ENCODE measurements at places on chromosomes 11 and 22.

DNA sequence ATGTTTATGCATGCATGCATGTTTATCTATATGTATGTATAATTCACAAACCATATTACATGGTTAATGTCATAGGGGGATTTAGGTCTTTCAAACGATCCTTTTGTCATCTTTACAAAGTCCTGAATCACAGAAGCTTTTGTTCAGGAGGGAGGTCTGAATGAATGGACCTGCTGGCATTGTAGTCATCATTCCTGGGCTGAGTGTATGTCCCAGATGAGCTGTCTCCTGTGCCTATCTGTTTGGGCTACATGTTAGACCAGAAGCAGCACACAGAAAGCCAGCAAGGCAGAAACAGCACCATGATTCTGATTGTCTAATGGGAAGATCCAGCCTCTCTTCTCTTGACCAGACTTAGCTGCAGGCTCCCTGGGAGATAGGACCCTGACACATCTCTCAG, 69.5 kb downstream of the ADM start:
- no peak for DNase-seq

GRCh38 chr11:95360377-95361075, 129.5 kb upstream of the SESN3 start:
- no peak for DNase-seq

DNA sequence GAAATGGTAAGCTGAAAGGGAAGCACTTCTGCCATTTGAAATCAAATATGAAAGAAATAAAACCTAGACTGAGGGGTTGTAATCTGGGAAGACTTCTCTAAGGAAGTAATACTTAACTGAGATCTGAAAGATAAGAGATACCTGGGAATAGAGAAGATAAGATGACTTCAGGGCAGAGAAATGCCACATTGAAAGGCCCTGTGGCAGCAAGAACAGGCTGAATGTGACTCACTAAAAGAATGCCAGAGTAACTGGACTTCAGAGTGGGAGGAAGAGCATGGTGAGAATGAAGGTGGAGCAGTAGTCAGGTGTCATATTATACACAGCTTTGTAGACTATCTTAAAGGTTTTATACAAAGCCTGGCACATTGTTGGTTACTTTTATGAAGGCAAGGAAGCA, 17.6 kb downstream of the CALCA start:
- DNase-seq = no peak

GRCh38 chr11:10197091-10197490, 96.9 kb downstream of the SBF2 start:
- DNase-seq = no peak

DNA sequence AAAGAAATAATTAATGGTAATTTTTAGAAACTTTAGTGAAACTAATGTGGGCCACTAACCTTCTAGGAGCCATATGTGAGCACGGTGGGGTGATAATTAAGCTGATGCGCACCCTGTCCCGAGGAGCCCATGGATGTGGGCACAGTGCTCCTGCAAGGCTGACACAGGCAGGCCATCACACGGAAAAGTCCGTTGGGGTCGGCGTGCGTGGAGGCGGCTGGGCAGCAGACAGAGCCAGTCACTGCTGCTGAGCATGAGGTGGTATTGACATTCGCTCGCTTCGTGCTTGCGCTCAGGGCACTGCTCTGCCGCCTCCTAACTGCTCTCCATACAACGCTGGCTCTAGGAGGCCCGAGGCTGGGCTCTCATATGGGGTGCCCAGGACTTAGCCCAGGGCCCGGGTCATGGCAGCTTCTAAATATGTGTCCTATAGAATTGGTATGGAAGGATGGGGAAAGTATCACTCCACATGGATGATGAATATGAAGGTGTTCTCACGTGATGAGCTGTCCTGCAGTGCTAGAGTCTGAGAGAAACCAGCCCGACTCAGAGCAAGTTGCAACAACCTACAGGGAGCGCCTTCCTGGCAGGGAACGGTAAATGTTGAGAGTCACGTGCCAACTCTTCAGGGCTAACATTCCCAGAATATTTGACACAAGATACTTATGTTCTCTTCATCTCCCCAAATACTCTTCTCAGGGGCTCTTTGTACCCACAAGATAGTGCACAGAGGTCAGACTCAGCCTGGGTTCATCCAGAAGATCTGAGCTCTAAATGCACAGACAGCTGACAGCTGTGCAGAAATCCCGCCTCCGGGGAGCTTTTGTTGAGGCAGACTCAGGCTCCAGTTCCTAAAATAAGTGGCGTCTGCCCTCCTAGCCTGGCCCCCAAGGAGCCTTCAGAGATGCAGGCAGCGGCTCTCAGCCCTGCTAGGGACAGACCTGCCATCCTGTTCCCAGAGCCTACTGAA, 50.6 kb upstream of the ARFGAP3 start:
- DNase-seq = no peak

GRCh38 chr22:21802056-21802455, 65.4 kb downstream of the MAPK1 start:
- no peak for DNase-seq

DNA sequence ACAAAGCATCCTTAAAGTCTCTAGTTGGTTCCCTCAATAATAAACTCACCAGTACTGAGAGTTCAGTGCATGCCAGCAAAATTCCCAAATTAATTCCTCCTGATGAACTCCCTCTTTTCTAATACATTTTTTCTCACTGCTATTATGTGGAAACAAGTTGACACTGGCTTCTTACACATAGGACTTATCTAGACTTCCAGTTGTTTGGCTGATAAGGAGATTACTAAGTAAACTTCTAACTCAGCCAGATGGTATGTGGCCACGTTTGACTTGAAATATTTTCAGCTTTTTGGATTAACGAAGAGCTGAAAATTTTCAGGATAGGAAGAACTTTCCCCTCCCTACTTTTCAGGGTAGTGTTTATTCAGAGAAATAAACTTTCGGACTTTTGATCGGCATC, 1154.2 kb upstream of the TENM4 start:
- no peak for DNase-seq

- no peak for DNase-seq
Measured at GRCh38 chr11:60849641-60850520, 5.9 kb downstream of the PTGDR2 start.

GRCh38 chr11:69200331-69201065, 44.8 kb downstream of the SMIM38 start:
- no peak for DNase-seq

DNA sequence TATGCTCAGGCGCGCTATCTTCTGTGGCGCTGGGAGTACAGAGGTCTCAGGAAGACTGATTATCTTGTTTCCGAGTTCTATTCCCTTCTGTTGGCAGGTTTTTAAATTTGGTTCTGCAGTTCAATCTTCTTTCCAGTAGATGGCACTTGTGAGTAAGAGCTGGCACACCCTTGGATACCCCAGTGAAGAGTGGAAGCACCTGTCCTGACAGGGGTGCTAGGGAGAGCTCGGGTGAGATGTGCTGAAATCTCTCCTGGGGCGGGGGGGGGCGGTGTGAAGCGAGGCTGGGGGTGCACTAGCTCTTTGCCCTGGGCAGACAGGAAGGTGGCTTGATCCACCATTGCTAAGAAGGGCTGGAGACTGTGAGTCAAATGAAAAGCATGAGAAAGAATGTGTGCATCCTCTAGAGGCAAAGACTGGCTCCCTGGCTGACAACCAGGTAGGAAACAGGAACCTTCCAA, 679.9 kb upstream of the CCDC179 start:
- DNase-seq = peak; percentile 69

- no peak for DNase-seq
Measured at GRCh38 chr11:91791171-91791468, 433.5 kb upstream of the FAT3 start.

DNA sequence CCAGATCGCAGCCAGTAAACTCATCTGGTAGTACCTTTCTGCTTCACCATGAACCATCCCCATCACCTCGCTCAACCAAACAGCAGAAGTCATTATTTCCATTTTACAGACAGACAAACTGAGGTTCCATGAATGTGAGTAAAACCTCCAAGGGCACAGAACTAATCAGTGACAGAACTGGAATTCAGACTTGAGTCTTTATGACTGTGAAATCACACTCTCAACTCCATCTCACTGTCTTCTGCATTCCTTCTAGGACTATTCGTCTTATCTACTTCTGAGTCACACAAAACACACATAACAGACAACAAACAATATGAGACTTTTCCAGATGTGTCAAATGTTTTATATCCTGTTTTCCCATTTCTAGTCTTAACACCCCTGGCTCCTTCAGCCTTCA, 9.3 kb upstream of the NUP50 start:
- no peak for DNase-seq

DNA sequence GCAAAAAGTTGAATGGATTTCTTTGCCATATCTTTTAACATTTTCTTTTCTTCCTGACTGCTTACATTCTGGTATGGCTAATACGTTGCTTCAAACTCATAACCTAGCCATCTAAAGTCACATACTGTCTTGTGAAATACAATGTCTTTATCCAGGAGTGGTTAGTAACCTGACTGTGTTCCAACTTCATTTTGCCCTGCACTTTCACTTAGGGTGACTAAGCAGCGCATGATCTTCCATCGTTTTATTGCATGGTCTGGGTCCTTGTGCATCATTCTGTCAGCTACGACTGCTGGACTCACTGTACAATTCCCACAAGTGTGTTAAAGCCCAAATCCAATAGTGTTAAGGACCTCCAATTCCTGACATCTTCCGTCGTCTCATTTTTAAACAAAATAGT, 403.2 kb downstream of the NTM start:
- DNase-seq = no peak

GRCh38 chr22:40509401-40510134, 127.0 kb downstream of the MRTFA start:
- DNase-seq = no peak

DNA sequence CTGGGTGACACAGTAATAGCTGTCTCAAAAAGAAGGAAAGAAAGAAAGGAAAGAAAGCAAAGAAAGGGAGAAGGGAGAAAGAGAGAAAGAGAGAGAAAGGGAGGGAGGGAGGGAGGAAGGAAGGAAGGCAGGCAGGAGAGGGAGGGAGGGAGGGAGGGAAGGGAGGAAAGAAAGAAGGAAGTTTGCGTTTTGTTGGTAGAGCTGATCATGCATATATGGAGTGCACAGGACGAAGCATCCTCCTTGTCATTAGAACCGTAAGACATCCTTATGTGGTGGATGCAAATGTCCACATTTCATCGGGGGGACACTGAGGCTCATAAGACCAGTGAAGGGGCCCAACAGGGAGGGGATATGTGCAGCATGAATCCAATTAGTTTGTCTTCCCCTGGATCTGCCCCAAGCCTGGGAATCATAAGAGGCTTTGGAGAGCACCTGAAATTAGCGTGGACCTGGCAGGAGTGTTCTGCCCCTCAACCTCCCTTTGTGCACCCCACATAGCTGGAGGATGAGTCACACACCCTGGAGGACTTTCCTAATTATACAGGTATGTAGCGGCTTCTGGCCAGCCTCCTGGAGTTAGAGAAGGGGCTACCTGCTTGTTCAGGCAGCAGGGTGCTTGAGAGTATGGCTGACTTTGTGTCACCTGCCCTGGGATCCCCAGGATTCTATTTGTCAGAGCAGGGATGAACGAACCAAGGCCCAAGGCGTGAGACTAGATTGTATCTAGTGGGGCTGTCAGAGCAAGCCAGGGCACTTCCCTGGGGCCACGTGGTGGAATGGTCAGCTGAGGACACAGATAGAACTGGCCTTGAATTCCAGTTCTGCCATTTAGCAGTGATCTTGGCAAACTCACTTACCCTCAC, 119.7 kb upstream of the CD82 start:
- DNase-seq = no peak

DNA sequence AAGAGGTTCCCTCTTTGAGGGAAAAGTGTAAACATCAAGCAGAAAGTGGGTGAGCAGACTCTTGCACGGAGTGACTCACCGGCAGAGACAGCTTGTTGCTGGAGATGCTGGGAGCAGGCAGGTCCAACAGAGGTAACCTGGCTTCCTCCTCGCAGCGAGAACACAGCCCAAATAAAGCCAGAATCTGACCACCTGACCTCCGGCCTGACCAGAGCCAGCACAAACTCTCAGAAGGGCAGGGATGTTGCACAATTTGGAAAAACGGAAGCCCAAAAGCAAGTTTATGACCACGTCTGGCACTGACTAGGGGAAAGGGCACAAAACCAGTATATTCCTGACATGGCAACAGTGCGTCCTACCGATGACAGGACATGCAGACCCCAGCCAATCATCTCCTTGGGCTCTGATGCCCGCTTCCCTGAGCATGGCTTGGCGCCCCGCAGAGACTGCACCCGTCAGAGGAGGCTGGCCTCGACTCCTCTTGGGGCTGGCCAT, 5.4 kb downstream of the SMCO4 start:
- DNase-seq = no peak

DNA sequence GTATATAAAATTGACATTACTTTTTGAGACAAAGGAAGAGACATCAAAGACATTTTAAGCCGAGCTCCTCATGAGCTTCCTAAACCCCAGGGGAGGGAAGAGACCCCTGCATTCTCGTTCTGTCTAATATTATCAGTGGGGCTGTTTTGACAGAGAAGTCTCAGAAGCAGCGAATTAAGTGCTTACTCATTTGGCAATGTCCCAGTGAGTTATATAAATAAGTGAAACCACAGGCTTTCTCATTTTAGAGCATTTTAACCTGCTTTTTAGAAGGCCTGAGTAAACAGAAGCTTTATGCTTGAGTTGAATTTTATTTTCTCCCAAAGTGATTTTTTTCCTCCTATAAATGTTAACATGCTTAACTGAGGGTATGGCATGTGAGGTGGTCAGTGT, 23.2 kb upstream of the C1QTNF4 start:
- DNase-seq = no peak

DNA sequence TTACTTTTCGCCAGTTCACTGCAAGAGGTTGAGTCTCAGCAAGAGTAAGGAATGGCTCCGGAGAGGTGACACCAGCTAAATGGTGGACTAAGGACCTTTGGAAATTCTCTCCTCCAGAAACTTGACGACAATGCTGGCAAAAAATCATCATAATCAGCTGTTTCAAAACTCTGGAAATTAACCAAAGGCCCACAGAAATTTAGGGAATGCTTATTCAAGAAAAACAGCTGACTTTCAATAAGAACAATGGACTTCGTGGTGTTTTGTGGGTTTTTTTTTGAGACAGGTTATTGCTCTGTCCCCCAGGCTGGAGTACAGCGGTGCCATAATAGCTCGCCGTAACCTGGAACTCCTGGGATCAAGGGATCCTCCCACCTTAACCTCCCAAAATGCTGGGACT, 68.4 kb upstream of the SEPTIN5 start:
- no peak for DNase-seq

- no peak for DNase-seq
Measured at GRCh38 chr11:33706546-33706945, 5.9 kb upstream of the C11orf91 start.

GRCh38 chr11:66529069-66529468, 16.8 kb downstream of the ZDHHC24 start:
- no peak for DNase-seq

GRCh38 chr11:57162179-57162898, 19.4 kb upstream of the LRRC55 start:
- DNase-seq = no peak

- peak; percentile 97 for DNase-seq
Measured at GRCh38 chr22:50085211-50085972, at the start of gene MLC1. TSS of gene MLC1 (minus strand) at chr22:50085426. CDS start at chr22:50084902, 524 bp downstream.

GRCh38 chr11:28243581-28243980, 135.4 kb downstream of the METTL15 start:
- DNase-seq = no peak

GRCh38 chr22:49736538-49736937, 91.1 kb downstream of the BRD1 start:
- DNase-seq = no peak

All from Kasumi-1 (cell line).